ENCODE measurements at places on chromosomes 2 and 18. TPM values are rescaled to one million over a fixed set of nuclear protein-coding genes. Genes with fewer than 3 reads are reported as not detected.

GRCh38 chr18:30889519-30890301 lies 152.8 kb downstream of the DSC3 start:
- DNase-seq, result peak; percentile 60

DNA sequence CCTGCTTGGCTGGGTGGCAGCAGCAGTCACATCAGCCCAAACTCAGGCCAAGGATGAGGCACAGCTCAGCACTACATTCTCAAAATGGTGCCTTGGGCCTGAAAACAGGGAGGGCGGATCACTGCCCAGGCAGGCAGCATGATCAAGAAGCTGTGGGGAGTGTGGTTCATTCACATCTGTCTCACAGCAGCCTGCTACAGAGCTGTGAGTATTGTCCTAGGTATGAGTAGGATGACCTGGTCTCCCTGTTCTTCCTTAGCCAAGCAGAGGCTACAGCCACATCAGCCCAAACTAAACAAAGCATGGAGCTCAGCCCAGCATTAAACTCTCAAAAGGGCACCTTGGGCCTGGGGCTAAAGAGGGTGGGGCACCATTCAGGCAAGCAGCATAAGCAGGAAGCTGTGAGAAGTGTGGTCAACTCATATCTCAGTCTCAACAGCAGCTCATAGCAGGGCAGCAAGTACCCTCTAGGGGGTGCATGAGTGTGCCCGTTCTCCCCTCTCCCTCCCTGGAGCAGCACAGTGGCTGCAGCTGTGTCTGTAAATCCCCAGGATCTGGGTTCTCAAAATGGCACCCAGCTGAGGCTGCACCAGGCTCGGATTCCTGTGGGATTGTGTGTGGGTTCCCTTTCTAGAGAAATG lies 139.6 kb downstream of the TRABD2A start:
- DNase-seq, result peak; percentile 61

GRCh38 chr18:49364821-49365220 lies 95.6 kb downstream of the DYM start:
- no peak for DNase-seq

DNA sequence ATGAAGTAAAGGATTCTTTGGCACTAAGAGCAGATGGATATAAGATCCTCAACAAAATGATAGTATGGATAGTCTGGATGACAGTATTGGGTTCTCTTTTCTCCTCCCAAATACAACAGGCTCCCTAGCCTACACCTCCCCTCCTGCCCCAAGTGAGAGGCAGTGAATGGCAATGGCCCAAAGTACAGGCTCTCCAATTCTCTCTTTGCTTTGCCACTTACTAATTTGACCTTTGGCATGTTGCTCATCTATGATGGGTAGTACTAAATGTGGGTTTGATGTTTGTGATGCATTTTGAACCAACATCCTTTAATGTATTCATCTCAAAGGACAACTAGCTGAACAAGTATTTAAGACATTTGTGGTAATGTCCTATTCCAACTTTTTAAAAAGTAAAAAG lies 65.9 kb downstream of the EIF5B start:
- peak; percentile 74 for DNase-seq

DNA sequence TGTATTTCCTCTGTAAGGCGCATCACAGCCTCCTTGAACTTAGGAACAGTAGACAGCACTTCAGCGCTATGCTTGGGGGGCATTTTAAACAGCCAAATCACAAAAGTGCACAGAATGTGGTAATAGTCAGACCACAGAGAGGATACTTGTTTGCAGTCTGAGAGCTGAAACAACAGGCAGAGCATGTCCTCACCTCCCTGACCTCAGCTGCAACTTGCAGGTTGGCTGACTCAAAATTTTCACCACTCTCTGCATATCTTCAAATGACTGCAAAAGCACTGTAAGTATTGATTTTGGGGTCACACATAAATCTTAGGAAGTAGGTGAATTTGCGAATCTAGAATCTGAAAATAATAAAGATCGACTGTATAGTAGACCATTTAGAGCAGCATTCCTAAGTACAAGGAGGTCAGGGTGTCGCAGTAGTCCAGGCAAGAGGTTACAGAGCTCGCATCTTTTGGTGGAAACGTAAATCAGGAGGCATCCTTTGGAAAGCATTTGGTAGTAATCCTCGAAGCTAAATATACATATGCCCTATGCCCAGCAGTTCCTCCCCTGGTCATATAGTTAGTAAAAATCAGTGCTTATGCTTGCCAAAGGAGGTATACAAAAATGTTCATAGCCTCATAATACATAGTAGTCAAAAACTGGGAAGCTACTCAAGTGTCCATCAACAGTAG lies 108.2 kb upstream of the MYCN start:
- no peak for DNase-seq

GRCh38 chr18:49016648-49017539 lies 66.1 kb upstream of the SMAD7 start:
- peak; percentile 62 for DNase-seq

DNA sequence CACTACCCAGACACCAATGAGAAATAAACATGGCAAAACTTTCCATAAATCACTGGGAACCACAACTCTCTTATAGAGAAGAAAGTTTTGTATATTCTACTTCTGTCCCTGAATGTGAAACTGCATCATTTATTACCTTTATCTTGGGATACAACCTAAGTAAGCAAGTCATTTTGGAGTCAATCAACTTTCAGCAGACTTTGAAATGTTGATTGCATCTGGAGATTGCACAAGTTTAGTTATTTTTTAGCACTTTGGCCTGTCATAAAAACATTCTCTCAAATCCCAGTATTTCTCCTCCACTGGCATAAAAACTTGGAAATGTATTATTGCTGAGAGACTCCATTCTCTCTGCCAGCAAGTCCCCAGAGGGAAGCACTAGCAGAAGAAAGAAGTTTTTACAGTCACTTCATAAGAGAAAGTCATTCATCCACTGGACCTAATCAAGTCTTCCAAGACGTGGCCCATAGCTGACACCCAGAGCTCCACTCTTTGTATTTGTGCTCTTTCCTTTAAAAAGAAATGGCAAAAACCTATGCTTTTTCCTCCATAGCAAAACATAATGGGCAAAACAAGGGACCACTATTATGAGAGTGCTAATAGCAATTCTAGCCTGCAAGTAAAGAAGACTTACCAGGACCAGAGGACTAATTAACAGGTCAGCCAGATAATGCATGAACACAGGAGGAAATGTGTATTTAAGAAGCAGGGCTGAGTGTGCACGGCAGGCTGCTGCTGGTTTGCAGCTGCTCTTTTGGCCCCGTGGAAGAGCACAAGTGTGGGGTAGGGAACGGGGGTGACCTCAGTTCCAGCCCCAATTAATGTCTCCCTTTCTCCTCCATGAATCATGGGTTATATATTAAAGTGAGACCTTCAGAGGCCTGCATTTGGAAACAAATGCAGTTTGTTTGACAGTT lies 171.5 kb downstream of the INO80D start:
- no peak for DNase-seq

- no peak for DNase-seq
These were observed 823 bp upstream of the RNU2-63P start for GRCh38 chr2:88016960-88017779.

DNA sequence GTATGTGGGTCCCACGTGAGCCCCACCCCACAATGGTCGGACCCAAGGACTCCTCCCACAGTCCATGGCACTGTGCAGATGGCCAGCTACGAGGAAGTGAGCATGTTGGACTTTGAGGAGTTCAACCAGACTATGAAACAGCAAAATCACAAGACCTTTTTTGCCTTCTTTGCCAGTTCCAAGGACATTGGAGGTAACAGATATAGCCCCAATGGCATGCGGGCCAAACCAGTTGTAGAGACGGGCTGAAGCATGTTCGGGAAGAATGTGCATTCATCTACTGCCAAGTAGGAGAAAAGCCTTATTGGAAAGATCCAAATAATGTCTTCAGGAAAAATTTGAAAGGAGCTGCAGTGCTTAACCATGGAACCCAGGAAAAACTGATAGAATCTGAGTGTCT lies 12.6 kb downstream of the DNER start:
- DNase-seq, result no peak

- DNase-seq, result peak; percentile 78
These were observed 158.0 kb downstream of the NEDD4L start for GRCh38 chr18:58201733-58202730.

DNA sequence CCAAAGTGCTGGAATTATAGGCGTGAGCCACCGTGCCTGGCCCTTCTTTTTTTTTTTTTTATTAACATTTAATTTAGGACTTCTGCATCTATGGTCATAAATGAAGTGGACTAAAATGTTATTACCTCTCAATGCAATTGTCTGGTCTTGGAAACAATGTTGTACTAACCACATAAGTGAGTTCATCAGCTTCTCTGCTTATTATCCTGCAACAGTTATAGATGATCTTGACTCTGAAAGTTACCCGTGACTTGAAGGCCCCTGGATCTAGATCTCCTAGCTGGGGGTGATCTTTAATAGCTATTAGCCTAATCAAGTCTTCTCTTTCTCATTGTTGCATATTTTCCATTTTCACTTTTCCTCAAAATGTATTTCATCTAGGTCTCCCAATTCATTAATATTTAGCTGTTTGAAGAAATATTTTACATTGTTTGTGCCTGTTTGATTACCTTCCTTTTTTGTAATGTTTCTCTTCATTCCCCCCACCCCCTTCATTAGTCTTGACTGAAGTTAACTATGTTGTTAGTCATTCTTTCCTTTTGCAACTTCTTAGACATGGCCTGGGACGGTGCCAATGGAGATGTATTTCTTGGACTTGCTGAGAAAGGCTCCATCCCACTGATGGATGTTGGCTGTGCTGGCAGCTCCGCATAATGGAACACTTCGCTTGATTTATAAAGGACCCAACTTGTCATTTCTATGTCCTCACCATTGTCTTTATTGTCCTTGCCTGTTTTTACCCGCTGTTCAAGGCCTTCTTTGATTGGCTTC lies 141.6 kb upstream of the RIOK3 start:
- peak; percentile 76 for DNase-seq

MYCN gene
- not detected for total RNA-seq

RBM44 gene
- 0.51 TPM for total RNA-seq

UGP2 gene
- 55.8 TPM for total RNA-seq

ZNF396 gene
- 0.95 TPM for total RNA-seq

FBXO48 gene
- total RNA-seq, result 0.52 TPM

MDH1B gene
- total RNA-seq, result 0.23 TPM
